Naive thymus-derived CD8-positive, alpha-beta T cell (primary cell): ENCODE measurements at places on chromosomes 3 and 15.

DNA sequence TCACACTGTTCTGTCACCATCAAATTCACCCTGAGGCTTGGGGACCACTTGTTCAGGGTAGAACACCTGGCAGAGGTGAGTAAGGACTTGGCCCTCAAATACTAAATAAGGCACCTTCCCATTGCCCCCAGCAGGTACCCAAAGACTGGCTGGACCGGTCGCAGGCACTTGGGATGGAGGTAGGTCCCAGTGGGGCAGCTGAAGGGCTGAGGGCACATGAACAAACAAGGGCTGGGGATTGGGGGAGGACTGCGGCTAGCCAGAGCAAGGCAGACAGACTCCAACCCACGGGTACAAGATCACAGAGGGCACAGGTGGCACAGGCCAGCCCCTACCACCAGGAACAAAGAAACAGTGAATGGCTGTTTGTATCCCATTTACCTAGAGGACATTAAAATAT is 1.9 kb downstream of the MRPS25 start:
- no peak for DNase-seq

DNA sequence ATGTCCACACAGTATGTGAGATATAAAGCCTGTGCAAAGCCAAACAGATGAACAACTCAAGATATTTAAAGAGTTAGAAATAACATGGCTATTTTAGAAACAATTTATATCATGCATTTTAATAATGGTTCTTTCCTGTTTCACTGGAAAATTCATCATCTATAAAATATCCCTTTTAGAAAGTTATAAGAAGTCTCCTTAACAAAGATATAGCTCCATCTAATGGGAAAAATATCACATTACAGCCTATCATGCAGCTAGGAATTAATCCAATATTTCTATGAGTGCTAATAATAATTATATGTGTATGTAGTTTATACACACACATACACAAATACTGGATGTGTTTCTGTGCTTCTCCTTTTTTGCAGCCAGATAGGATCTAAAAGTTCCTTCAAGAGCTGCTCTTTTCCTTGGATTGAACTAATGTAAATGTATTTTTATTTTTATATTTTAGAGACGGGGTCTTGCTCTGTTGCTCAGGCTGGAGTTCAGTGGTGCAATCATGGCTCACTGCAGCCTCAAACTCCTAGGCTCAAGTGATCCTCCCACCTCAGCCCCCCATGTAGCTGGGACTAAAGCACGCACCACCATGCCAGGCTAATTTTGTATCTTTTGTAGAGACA is 21.6 kb downstream of the RPL22L1 start:
- DNase-seq: no peak

GRCh38 chr3:106797461-106797860 is 579.8 kb upstream of the CCDC54 start:
- DNase-seq: no peak

DNA sequence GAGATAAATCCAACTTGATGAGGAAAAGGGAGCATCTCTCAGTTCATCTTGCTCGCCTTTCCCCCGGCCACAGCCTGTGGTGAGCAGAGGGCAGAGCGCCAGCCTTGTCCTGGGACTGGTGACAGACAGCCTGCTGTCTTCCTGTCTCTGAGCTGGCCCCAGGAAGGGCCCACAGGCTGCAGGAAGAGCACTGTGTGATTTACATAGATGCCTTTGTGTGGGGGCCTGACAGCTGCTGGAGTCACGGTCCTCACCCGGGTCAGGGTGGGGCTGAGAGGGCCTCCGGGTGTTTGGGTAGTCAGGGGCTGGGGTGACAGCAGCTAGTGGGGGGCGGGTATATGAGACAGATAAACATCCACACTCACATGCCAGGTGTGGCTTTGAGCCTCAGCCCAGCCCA is 29.3 kb downstream of the PLA2G4D start:
- no peak for DNase-seq

- DNase-seq: no peak
Observed at GRCh38 chr3:187931101-187931500, 185.8 kb upstream of the BCL6 start.

GRCh38 chr3:38348903-38349302 is 2.3 kb downstream of the XYLB start:
- DNase-seq: no peak

GRCh38 chr3:187497052-187497451 is 128.9 kb downstream of the RTP4 start:
- no peak for DNase-seq

GRCh38 chr3:119977353-119977752 is 116.9 kb downstream of the GSK3B start:
- no peak for DNase-seq

DNA sequence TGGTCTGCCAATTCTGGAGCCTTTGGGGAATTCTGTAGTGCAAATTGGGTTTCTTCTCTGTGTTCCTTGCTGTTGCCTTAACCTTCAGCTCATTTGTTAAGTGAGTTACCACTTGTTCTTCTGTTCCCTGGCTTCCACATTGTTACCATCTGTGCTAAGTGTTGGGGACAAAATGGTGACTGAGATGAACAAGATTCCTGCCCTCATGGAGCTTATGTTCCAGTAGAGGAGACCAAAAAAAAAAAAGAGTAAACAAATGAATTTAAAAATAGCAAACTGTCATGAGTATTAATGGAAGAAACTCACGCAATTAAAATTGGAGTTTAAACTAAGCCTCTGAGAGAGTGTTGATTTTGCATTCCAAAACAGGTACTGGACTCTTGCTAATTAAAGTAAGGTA is 49.4 kb upstream of the ATP2C1 start:
- DNase-seq: no peak
